ENCODE measurements at places on chromosomes 1 and 21. TPM values are rescaled to one million over a fixed set of nuclear protein-coding genes. Genes with fewer than 3 reads are reported as not detected.

The SV2A gene
- 2.9 TPM for polyA plus RNA-seq

The CDA gene
- not detected for polyA plus RNA-seq

The KCNA3 gene
- 94.0 TPM for polyA plus RNA-seq

The SHE gene
- polyA plus RNA-seq, result not detected

The GREM2 gene
- 0.61 TPM for polyA plus RNA-seq

The COL11A1 gene
- not detected for polyA plus RNA-seq

The DHCR24 gene
- polyA plus RNA-seq, result 2.6 TPM

The KLF17 gene
- polyA plus RNA-seq, result not detected

The CCDC30 gene
- 0.58 TPM for polyA plus RNA-seq

The PAQR6 gene
- polyA plus RNA-seq, result 0.53 TPM

The VHLL gene
- polyA plus RNA-seq, result not detected

The HHIPL2 gene
- polyA plus RNA-seq, result not detected

The HYI gene
- 2.4 TPM for polyA plus RNA-seq

The PLOD1 gene
- 9.4 TPM for polyA plus RNA-seq

The NFASC gene
- polyA plus RNA-seq, result not detected

The GCSAML gene
- polyA plus RNA-seq, result not detected

The TSPEAR gene
- polyA plus RNA-seq, result 0.05 TPM

The HRNR gene
- polyA plus RNA-seq, result not detected

The PDC gene
- polyA plus RNA-seq, result not detected

The BEND5 gene
- 3.1 TPM for polyA plus RNA-seq

The VAV3 gene
- polyA plus RNA-seq, result 13.7 TPM

The UTS2 gene
- polyA plus RNA-seq, result 10.0 TPM

The PANK4 gene
- 25.0 TPM for polyA plus RNA-seq

The ATP8B2 gene
- 69.9 TPM for polyA plus RNA-seq

The DYRK3 gene
- not detected for polyA plus RNA-seq

The HEYL gene
- not detected for polyA plus RNA-seq

The C2CD4D gene
- polyA plus RNA-seq, result 3.7 TPM

The AMIGO1 gene
- 20.2 TPM for polyA plus RNA-seq

The LYSMD1 gene
- 0.54 TPM for polyA plus RNA-seq

The FAM229A gene
- 0.40 TPM for polyA plus RNA-seq

The SPRR2E gene
- polyA plus RNA-seq, result not detected

The PPP1R15B gene
- polyA plus RNA-seq, result 22.3 TPM

The S100A12 gene
- not detected for polyA plus RNA-seq

The NTNG1 gene
- polyA plus RNA-seq, result not detected

The OR14C36 gene
- not detected for polyA plus RNA-seq

The PCBP3 gene
- polyA plus RNA-seq, result 0.38 TPM

The KCNA2 gene
- polyA plus RNA-seq, result 0.16 TPM

The TPTE gene
- polyA plus RNA-seq, result not detected

The TMEM222 gene
- polyA plus RNA-seq, result 65.2 TPM

The ADGRL4 gene
- not detected for polyA plus RNA-seq

The PALMD gene
- not detected for polyA plus RNA-seq

The LRRC71 gene
- not detected for polyA plus RNA-seq

The OR2L8 gene
- not detected for polyA plus RNA-seq

The LAX1 gene
- 47.1 TPM for polyA plus RNA-seq

All from CD8-positive, alpha-beta memory T cell (primary cell).